ENCODE measurements at places on chromosomes 11 and 22.

GRCh38 chr11:129280027-129280811 lies 88.1 kb upstream of the ARHGAP32 start:
- DNase-seq: no peak

DNA sequence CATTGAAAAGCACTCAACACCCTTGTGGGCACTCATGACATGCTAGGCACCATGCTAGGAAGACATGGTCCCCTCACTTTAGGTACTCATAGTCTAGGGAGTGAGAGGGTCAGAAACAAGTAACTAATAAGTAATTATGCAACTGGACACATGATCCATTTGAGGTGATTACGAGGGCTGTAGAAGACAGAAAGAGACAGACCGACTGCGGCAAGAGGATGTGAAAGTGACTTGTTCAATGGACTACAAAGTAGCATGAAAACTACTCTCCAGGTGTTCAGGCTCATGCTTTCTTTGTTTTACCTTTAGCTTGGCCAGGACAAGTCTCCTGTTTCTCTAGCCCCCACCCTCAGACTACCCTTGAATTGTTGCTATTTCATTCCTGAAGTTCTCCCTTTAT lies 310.8 kb upstream of the SORL1-AS1 start:
- DNase-seq: no peak

- DNase-seq: no peak
These were observed 53.9 kb downstream of the GGTLC2 start for GRCh38 chr22:22698263-22698750.

GRCh38 chr11:8086001-8086479 lies 5.0 kb downstream of the TUB start:
- no peak for DNase-seq

DNA sequence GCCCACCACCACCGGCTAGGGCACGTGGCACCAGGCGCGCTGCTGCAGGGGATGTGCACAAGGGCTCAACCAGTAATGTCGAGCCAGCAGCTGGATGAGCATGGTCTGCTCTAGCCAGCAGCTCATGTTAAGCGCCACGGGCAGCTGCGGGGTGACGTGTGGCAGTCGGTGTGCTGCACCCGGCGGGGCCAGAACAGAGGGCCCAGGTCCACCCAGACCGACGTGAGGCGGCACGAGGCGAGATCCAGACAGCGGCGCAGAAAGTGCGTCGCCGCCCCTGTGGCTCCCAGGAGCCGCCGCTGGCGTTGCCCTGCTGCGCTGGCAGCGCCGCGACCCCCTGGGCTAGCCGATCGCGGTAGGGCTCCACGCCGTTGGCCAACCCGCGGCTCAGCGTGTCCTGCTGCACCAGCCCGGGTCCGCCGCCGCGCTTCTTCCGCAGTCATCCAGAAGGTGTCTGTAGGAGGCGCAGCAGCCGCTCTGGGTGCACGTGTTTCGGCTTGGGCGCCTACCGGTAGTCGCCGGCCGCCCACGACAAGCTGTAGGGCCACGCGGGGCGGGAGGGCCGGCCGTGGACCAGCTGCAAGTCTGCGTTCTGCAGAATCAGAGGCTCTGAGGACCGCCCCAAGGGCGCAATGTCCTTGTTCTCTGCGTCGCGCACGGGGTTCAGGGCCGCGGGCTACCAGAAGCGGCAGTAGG lies 4.6 kb upstream of the GALR3 start:
- DNase-seq: peak; percentile 74

GRCh38 chr11:134592391-134592990 lies 180.4 kb upstream of the B3GAT1 start:
- DNase-seq: no peak

- no peak for DNase-seq
These were observed 43.4 kb downstream of the WEE1 start for GRCh38 chr11:9616858-9617257.

GRCh38 chr11:1472180-1473005 lies 14.2 kb downstream of the MOB2 start:
- peak; percentile 42 for DNase-seq

- no peak for DNase-seq
These were observed 146.5 kb downstream of the MYO18B start for GRCh38 chr22:25888399-25889054.

- no peak for DNase-seq
These were observed 16.7 kb upstream of the TXNRD2 start for GRCh38 chr22:19958083-19959042.

DNA sequence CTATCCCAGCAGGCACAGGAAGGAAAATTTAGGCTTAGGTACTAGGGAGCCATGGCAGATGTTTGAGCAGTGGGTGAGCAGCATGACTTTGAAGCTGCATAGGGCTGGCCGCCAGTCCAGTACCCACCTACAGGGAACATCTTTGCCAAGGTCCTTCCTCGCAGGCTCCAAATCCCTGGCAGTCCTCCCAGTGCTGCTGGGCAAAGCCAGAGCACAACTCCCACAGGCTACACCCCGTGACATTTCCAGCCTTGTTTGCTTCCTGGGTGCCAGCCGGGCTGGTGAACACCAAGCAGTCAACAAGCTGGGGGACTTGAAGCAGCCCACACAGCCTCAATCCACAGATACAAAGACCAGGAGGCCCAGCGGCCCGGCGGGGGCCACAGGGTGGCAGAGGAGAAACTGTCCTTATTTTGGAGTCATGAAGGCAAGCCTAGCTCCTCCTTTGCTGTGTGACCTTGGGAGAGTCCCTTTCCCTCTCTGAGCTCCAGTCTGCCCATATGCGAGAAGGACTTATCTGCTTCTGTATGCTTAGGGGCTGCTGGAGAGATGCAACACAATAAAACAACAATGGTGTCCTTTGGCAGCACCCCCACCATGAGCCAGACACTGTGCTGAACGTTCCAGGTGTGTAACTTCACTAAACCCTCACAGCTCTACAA lies 28.0 kb downstream of the TPST2 start:
- no peak for DNase-seq

GRCh38 chr22:45102896-45103420 lies 60.8 kb upstream of the NUP50 start:
- DNase-seq: no peak

DNA sequence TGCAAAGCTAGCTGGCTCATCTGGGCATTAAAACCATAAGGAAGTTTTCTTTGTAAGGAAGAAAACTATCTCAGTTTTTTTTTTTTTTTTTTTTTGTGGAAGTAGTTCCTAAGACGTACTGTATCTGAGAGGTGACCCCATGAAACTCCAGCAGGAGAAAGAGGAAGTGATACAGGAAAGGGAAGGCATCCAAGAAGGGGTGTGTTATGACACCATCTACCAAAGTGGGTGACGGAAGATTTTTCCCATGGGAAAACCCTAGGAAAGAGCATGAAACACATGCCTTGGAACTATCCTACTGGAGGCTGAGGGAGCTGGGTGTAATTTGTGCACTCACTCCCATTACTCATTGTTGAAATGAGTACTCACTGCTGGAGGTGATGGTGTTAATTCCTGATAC lies 63.8 kb upstream of the ARHGAP20 start:
- DNase-seq: no peak

DNA sequence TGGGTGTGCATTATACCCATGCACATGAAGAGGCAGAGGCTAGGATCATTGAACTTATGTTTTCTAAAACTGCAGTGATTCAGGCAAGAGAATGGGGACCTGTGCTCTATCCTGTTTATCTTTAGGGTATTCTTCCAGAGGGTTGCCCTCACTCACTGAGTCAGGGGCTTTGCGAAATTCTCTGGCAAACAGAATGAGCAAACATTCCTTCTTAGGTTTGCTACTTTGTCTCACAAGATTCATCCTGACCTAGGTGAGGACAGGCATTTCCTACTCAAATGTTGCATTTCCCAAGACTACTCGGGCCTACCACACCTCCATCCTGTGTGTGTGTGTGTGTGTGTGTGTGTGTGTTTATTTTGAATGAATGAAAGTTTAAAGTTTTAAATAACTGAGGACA lies 2.7 kb upstream of the EIF3M start:
- DNase-seq: no peak

- DNase-seq: peak; percentile 91
These were observed at the start of gene IL17RA for GRCh38 chr22:17084554-17085276. IL17RA (plus strand) TSS chr22:17085000; CDS start chr22:17085092, 92 bp downstream.

GRCh38 chr11:126991596-126991995 lies 9.0 kb downstream of the KIRREL3 start:
- no peak for DNase-seq

GRCh38 chr11:77086521-77087472 lies 15.8 kb upstream of the OMP start:
- no peak for DNase-seq

DNA sequence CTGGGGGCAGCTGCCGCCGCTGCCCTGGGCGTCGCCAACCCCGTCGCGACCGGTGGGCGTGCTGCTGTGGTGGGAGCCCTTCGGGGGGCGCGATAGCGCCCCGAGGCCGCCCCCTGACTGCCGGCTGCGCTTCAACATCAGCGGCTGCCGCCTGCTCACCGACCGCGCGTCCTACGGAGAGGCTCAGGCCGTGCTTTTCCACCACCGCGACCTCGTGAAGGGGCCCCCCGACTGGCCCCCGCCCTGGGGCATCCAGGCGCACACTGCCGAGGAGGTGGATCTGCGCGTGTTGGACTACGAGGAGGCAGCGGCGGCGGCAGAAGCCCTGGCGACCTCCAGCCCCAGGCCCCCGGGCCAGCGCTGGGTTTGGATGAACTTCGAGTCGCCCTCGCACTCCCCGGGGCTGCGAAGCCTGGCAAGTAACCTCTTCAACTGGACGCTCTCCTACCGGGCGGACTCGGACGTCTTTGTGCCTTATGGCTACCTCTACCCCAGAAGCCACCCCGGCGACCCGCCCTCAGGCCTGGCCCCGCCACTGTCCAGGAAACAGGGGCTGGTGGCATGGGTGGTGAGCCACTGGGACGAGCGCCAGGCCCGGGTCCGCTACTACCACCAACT lies 1.0 kb downstream of the FUT4 start:
- DNase-seq: peak; percentile 55

DNA sequence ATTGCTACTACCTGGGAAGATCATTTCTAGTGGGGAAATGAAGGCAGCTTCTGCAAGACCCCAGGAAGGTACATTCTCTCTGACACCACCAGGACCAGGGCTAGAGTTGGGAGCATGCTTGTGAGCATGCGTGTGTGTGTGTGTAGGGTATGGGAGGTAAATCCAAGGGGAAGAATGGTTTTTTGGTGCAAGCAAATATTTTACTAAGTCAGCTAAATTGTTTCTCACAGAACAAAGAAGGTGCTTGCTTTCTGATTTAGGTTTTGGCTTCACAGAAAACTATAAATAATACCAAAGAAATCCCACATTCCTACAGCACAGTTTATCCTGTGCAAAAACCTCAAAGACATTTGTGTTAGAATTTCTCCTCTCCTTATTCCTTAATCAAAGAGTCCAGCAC lies 344.0 kb upstream of the CCDC90B start:
- DNase-seq: no peak

- DNase-seq: no peak
These were observed 73.5 kb downstream of the ZBTB16 start for GRCh38 chr11:114132944-114133394.

DNA sequence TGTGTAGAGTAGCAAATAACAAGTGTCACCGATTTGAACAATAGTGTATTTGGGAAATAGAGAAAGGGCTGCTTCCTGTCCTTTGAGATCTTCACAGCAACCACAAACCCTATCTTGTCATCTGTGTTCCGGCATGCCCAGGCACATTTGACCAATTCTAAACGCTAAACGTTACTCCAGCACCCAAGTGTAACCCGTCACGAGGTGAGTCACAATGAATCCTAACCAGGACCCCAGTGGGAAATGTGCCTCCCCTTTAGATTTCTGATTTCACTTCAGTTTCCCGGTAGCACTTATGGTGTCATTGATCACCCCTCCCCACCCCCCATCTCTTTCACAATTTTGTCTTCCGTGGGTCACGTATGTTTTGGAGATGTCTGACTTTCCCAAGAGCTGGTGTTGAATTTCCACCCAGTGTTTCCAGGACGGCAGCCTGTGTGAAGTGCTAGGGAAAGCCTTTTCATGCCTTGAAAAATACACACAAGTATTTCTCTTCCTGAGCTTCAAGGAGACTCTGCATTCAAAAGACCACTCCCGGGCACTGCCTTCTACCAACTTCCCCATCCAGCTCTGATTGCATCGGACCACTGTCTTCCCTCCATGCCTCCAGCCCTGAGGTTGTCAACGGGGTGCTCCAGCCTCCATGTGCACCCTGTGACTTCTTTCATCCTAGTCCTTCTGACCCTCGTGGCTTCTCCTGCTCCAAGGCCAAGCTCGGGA lies 10.5 kb upstream of the C11orf24 start:
- DNase-seq: no peak

DNA sequence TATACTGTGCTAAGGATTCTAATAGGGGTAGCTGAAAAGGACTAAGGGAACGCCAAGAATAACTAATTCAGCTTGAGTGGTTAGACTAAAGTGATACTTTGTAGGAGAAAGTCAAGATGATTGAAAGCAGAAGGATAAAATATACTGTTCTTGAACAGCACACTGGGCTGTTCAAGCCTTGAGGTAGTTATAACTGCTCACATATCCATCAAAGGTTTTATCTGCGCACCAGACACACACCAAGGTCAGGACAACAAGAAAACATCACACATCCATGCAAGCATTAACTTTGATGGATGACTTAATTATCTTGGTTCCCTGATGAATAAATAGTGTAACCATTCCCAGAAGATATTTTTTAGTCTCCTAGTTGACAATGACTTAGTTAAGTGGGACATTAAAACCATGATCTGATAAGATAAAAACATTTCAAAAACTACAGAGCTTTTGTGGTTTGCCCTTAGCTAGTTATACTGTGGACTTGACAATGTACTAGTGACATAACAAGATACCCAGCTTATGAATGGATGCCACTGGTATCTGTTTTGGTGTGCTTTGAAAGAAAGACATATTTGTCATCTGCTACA lies 728.9 kb downstream of the JRKL start:
- DNase-seq: no peak

GRCh38 chr22:48244388-48245195 lies 1482.1 kb downstream of the TBC1D22A start:
- DNase-seq: no peak

DNA sequence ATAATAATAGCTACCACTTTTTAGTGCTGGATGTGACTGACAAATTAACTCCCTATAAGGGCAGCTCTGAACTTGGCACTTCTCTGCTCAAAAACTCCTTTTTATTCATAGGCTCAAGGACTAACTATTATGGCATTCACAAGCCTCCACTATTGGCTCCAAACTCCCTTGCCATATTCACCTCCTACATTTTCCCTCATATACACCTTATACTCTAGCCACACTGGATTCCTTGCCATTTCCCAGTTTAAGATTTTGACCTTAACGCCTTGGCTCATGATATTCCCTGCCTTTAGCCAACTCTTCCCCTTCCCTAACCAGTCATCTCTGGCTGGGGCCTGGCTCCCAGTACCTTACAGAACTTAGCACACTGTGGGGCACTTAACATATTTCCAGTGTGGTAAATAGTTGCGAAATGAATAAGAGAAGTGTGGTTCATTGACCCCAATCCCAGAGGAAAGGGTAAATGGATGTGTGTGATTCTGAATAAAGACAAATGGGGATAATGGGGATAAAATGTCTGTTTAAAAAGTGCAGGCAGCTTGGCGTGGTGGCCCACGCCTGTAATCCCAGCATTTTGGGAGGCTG lies 40.0 kb upstream of the SORL1 start:
- DNase-seq: no peak

DNA sequence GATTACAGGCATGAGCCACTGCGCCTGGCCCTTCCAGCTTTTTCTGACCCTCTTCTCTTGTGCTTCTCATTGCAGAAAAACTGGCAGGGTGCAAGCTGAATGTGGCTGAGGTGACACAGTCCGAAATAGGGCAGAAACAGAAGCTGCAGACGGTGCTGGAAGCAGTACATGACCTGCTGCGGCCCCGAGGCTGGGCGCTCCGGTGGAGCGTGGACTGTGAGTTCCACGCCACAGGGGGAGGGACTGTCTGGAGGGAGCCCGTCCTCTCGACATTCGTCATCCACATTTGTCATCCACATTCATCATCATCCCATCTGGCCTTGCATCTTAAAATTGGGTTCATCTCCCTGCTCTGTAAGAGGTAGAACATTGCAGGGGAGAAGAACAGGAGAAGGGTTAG lies 49.3 kb upstream of the PARVG start:
- no peak for DNase-seq
